Bronchial epithelial cell (primary cell): ENCODE measurements at places on chromosomes 12 and 14. TPM values are rescaled to one million over a fixed set of nuclear protein-coding genes. Genes with fewer than 3 reads are reported as not detected.

PRB2 gene
- not detected in 2 replicates for total RNA-seq

RFX4 gene
- total RNA-seq: not detected in 2 replicates

C12orf54 gene
- 0.53 and 6.7 TPM in 2 replicates for total RNA-seq

KRT7 gene
- 532 and 895 TPM in 2 replicates for total RNA-seq

DNA sequence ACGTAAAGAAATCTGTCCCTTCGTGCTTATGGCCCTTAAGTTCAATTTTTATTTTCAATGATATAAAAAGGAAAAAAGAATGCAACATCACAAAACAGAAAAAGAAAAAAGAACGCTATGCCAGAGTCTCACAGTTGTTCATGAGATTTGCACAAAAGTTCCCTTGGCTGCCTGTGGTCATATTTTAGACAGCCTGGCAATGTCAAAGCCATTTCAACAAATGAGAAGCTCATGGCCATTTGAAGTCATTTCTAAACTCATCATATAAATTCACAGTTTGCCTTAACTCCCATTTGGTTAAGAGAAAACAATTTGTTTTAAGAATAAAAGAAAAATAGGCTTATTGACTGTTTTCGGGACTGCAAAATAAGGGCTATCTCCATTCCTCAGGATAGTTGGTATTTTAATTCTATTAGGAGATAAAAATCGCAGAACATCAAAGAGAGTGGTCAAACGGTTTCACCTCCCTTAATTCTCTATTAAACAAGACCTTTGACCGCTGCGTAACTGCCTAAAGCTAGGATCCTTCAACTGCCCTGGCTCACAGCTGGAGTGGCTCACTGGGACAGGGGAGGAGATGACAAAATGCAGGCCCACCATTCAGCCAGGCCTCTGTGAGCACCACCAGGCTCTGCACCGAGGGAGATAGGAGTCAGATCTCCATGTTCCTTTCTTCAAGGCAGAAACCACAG, 119.2 kb upstream of the DAAM1 start:
- DNase-seq: no peak

DNA sequence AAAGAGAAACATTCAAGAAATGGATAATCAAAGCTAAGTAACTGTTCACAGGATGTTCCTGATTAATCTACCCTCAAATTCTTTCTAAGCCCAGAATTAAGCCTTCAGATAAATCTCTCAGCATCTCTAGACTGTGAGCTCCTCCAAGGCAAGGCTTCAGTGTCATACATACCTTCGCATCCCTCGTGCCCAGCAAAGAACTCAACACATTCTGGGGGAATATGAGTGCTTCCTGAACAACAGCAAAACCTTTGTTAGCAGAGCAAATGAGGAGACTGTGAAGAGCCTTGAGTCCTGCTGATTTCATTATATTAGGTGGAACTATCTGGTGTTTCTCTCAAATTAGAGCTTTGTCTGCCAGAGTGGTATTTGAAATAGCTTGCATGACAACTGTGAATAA, 401.8 kb upstream of the TMPO start:
- DNase-seq: no peak

GRCh38 chr14:101721951-101722661, 39.4 kb upstream of the PPP2R5C start:
- no peak for DNase-seq

- DNase-seq: no peak
These were observed 2.9 kb downstream of the HEBP1 start for GRCh38 chr12:12997156-12997555.

DNA sequence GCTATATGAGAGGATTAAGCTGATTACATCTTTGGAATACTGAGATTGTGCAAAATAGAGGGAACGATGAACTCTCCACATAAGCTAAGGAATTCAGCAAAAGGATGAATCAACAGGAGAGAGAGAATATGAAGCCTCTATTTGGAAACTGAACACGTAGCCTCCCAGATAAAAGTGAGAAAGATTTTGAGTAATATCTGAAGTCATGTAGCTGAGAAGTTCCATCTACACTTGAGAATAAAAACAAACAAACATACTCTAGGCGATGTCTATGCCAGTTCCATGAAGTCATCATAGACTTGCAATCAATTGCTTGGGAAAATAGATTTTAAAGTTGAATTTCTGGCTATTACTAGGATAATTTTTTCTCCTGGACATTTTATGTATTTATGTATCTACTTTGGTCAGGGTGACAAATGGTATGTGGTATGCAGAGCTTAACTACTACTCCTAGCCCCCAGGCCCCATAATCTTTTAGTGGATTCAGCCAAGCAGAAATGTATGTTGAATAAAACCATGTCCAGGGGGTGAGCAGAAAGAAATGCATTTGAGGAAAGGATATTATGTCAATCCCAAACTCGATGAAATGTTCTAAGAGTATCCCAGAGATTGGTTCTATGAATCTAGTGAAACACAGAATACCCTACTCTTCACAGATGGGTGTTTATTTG, 627.4 kb downstream of the DIO2 start:
- DNase-seq: peak; percentile 50

GRCh38 chr14:97293659-97294058, 496.5 kb downstream of the VRK1 start:
- DNase-seq: no peak

- DNase-seq: peak; percentile 10
These were observed 567.4 kb downstream of the MED13L start for GRCh38 chr12:115710104-115710564.

DNA sequence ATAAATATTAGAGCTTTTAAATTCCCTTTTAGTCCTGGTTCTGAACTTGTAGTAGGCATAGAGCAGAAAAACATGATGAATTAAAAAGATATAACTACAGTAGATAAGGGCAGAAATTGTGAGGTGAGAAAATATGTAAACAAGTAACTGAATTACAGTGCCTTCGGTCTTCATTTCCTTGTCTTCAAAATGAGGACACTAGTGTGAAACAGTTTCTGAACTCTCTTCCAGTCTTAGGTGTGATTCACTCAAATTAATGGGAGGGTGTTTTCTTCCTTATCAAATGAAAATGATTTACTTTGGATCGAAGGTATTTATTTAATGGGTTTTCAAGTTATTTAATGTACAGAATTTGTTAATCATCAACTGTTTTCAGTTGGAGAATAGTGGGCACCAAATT, 1.5 kb downstream of the FGD4 start:
- DNase-seq: peak; percentile 31

DNA sequence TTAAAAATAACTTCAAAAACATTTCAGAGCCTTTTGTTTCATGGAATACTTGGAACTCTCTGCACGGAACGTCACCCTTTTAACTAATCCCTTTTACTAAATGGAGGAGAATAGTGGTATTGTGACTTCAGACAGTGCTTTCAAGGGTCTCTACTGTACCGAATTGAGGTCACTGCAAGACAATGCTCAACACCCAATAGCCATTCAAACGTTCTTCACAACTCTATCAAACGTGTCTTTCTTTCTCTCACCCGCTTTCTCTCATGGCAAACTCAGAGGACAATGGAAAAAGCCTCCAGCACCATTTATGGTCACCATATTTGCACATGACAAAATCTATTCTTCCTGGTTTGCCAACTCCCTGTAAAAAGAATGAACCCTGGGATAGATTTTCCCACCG, 132.1 kb upstream of the SOX5 start:
- no peak for DNase-seq

DNA sequence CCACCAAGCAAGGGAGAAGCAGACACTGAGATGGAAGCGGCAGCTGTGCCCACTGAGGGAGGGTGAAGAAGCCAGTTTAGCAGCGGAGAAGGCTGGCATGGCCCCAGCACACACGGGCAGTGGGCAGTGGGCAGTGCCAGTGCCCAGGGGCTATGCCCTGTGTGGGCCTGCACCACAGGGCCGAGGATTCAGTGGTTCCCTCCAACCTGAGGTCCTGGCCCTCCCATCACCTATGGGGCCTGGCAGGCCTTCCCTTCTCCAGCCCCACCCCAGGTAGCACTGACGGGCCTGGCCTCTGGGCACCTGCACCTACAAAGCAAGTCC, 81.1 kb downstream of the ITPK1 start:
- DNase-seq: no peak

DNA sequence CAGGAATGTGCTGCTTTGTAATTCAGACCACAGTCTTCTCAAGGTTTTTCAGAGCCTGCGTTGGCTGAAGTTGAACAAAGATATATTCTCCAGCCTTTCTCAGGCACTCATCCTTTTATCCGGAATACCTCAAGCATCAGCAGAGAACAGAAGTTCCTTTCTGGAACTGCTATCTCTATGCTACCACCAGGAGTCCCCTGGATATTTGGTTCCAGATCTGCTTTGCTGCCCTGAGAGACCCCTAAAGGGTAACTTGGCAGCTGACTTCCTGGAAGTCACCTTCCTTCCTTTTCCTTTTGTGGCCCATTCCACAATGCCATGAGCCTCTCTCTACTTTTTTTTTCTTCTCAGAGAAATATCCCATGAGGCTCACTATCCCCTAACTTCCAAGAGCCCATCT, 188.2 kb downstream of the PLCZ1 start:
- no peak for DNase-seq

DNA sequence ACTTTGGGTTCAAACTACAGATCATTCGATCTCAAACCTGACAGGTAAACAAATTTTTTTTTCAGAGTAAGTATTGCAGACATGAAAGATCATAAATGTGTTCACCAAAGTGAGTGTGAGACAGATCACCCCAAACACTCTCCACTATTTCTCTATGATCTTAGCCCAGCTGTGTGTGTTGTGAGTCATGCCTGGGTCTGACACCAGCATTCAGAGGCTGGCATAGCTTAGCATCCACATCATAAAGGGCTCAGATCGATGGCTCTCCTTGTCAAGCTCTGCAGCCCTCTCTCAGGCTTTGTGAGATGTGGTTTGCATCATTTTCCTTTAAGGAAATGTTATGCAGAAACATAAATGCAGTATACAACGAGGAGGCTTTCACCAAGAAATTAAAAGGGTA, 164.9 kb downstream of the ETV6 start:
- peak; percentile 77 for DNase-seq

DNA sequence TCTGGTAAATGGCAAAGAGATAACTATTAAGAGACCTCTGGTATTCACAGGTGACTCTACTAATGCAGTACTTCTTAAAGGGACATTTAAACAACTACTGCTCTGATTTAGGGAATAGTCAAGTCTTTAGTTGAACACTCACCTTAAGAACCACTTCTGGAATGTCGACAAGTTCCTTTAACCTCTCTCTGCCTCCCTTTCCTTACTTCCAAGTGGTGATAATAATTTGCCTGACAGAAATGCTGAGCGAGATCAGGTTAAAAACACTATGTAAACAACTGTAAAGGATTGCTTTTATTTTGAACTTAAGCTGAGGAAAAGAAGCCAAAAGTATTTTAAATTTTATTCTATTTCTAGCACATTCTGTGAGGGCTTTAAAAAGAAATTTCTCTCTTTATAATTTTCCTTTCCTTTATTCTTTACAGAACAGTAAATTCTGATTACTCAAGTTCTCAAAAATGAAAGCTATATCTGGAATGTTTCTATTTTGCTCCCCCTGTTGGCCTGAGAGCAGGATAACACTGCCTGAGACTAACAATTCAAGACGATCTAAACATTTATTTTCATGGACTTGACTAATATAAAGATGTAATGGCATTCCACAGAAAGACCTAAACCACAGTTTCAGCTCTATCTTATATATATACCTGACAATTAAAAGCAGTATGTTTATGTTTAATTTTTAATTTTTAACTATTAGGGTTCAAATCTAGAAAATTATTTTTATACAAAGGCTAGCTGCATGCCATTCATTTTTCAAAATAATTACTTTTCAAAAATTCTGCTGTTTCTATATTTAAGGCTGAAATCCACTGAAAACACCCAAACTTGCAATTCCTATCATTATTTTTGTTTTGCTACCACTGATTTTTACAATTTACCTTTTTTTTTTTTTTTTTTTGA, 29.2 kb downstream of the ZCCHC8 start:
- DNase-seq: peak; percentile 77

DNA sequence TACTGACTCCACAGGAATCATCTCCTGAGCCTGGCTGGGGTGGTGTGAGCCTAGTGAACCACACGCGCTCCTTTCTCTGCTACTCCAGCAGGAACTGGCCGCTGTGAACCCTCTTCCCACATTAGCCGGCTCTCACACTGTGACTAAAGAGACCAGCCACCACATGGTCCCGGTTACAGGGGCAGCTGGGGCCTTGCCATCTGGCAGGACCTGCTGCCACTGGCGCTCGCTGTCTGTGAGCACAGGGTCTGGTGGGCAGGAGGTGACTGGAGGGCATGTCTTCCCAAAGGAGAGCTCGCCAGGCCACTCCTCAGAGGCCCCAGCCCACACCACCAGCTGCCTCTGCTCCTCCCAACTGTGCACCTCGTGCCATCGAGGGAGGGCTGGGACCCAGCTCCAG, 99.3 kb downstream of the SINHCAF start:
- DNase-seq: no peak

GRCh38 chr14:90621201-90621600, 195.0 kb downstream of the TTC7B start:
- DNase-seq: no peak

DNA sequence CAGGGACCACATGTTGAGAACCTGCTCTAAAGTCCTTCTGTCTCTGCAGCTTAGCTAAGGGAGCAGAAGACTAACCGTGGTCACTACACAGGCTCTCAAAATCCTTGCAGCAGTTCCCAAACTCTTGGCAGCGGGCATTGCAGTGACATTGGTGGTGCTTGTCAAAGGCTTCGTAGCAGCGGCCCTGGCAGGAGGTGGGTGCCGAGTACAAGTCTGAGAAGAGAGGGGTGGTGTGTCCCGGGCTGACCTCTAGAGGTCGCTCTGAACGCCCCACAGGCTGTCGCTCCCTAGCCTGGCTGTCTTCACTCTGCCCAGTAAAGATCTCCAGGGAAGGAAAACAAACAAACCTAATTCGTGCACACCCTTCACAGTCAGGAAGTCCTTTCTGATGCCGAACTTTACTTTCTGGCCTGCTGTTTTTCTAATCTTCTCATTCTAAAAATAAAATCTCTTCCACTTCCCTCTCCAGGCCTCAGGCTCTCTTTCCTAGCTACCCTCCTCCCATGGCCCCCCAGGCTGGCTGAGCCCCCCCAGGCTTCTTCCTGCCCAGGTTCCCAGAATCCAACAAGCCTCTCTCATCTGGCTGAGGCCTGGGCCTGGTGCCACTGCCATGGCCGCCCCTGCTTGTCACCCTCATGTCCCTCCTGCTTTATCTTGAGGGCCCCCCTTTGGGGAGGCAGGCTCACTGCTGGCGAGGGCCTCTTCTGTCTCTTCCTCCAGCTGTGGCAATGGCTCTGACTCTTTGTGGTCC, 7.7 kb downstream of the ENDOU start:
- peak; percentile 63 for DNase-seq

- DNase-seq: no peak
These were observed 89.5 kb upstream of the OTX2 start for GRCh38 chr14:56899829-56900228.

DNA sequence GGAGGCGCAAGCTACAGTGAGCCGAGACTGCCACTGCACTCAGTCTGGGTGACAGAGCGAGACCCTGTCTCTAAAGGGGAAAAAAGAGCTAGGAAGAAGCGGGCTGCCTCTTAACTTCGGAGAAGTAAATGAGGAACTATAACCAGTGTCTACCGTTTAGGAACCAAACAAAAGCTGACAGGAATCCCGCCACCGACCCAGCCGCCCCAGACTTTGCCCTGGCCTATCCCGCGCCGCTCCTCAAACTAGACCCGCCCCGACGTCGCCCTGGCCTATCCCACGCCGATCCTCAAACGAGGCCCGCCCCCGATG, 568 bp upstream of the SIVA1 start:
- no peak for DNase-seq
